SHP77 (cell line): ENCODE measurements at places on chromosomes 1 and 21.
A peak's percentile ranks its signal among the peaks of the same experiment; 100 is the strongest.

DNA sequence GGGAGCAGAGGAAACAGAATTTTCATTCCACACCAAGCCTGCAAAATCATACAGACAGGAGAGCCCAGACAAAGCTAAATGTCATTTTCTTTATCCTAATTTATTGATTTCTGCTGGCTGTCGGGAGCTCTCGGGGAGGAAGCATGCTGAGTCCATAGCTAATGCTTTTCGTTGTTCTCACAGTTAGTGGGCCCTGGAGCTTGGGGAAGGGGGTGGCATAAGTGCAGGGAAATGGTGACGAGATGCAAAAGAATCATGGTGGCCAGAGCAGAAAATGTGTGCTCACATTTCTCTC is 202.4 kb downstream of the TOMM20 start:
- DNase-seq, result no peak

DNA sequence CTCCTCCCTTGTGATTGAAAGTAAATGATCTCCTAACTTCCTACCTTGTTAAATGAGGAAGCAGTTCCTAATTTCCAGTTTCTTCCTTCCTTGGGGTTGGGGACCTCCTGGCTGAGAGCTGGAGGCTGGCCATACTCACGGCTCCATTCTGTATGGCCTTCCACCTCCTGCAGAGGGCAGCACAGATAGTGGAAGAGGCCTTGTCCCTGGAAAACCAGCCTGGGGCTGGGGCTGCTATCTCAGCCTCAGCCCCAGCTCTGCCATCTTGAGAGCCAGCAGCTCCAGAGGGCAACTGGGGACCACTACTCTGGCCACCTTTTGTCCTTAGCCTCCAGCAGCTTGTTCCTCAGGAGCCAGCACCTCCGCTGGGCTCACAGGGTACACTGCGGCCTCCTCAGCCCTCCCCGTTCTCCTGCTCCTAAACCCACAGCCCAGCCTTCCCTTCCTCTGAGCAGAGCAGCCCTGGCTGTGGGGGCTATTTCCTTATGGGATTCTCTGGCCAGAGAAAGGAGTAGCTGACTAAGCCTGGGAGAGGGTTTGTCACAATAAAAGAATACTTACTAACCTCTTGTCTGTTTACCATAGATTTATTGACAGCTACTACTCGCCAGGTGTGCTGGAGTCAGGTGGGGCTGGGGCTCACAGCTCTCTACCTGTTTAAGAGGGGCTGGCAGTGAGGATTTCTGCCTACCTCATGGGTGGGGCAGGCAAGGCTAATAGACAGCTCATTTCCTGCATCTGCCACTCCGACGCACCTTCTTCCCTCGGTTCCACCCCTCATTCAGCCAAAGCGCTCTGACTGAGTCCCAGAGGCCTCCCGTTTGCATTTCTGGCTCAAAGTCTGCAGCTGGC is 6.3 kb downstream of the TMEM234 start:
- DNase-seq, result peak; percentile 82

GRCh38 chr1:66012106-66012784 is 219.6 kb downstream of the PDE4B start:
- no peak for DNase-seq

DNA sequence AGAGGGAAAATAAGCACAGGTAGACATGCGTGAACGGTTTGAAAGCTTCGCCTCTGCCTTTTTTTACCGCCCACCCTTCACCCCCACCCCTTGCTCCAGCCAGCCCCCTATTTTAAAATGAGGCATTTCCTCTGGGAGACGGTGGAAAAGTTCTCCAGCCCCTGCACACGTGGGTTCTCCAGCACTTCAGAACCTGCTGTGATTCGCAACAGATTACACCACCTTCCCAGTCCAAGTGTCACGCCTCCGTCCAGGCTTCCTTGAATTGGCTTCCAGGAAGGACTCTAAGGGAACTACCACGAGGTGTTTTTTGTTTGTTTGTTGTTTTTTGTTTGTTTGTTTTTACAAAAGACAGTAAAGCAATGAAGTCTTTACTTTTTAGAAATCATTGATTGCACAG is 2.6 kb downstream of the LRRC7 start:
- DNase-seq, result no peak

GRCh38 chr1:66978201-66978600 is 53.4 kb downstream of the MIER1 start:
- no peak for DNase-seq

DNA sequence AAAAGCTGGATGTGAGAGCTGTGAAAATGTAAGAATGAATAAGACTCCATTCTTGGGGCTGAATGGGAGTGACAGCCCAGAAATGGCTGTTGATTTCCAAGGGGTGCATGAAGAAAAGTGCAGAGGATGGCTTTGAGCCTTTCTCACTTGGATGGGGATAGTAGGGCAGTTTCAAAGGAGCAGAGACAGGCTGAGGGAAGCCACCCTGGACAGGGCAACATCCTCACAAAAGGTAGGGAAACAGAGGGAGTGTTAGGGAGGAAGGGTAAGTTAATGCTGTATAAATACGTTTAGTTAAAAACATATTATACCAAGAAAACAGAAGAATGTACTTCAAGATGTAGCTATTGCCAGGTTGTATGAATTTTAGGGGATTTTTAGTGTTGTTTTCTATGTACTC is 38.1 kb downstream of the GADD45A start:
- no peak for DNase-seq

DNA sequence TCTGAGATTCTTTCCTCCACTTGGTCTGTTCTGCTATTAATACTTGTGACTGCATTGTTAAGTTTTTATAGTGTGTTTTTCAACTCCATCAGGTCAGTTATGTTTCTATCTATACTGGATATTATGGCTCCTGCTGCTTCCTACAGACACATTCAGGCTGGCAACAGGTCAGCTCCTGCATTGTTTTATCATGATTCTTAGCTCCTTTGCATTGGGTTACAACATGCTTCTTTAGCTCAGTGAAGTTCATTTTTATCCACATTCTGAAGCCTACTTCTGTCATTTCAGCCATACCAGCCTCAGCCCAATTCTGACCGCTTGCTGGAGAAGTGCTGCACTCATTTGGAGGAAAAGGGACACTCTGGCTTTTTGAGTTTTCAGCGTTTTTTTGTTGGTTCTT is 37.3 kb upstream of the F3 start:
- DNase-seq, result no peak

DNA sequence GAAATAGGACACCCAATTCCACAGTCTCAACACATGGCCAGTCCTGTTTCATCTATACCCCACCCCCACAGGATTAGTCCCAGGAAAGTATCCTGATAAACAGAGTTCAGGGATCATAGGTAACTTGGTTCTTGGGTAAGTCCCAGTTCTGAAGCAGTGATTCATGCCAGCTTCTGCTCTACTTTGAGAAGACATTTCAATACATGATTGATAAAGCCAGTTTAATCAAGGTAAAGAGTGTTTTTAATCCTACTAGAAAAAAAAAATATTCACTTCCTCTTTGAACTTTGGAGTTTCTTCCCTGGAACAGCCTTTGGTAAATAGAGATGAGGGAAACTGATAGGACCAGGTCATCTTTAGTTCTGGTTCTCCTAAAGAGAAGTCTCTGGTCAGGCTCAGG is 142.4 kb downstream of the TLR5 start:
- no peak for DNase-seq

GRCh38 chr1:5147806-5148205 is 493.4 kb downstream of the AJAP1 start:
- DNase-seq, result no peak
